Activated CD8-positive, alpha-beta memory T cell treated with anti-CD3 and anti-CD28 coated beads, Interleukin-2, amount 50 U/mL, for 4 hours (primary cell): ENCODE measurements at places on chromosomes 4 and X.

GRCh38 chr4:29588617-29589016, 1131.6 kb upstream of the PCDH7 start:
- DNase-seq, result no peak

- no peak for DNase-seq
These were observed 95.8 kb upstream of the ELOVL6 start for GRCh38 chr4:110294165-110294564.

GRCh38 chrX:9475984-9476383, 11.1 kb downstream of the TBL1X start:
- no peak for DNase-seq

DNA sequence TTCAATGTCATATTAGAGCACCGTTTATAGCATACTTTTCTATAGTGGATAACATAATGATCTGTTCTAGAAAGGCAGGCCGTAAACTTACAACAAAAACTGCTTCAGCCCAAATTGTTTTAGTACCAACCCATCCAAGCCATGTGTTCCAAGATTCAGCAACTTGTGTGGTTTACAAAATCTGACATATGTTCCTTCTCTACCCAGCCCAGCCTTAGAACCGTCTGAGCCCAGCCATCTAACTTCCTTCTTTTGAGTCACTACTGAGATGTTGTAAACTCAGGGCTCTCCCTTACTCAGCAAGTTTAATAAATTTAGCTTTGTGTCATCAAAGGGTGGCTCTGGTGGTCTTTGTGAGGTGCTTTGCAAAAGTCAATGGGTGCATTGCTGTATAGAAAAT, 32.4 kb upstream of the REPS2 start:
- DNase-seq, result no peak

GRCh38 chrX:110404376-110404775, 45.7 kb downstream of the RTL9 start:
- DNase-seq, result no peak

DNA sequence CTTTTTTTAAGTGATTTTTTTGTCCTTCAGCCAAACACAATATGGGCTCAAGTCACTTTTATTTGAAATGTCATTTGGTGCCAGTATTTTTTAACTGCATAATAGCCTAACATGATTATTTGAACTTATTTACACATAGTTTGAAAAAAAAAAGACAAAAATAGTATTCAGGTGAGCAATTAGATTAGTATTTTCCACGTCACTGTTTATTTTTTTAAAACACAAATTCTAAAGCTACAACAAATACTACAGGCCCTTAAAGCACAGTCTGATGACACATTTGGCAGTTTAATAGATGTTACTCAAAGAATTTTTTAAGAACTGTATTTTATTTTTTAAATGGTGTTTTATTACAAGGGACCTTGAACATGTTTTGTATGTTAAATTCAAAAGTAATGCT, 62.1 kb downstream of the EDNRA start:
- DNase-seq, result no peak

GRCh38 chr4:159298502-159298901, 195.6 kb downstream of the RAPGEF2 start:
- DNase-seq, result no peak
